ENCODE measurements at places on chromosomes 16 and 17.

GRCh38 chr17:59542960-59543635 lies 22.3 kb upstream of the DHX40 start:
- no peak for DNase-seq

- DNase-seq, result no peak
Measured at GRCh38 chr17:76570877-76571471, 14.7 kb downstream of the ST6GALNAC2 start.

DNA sequence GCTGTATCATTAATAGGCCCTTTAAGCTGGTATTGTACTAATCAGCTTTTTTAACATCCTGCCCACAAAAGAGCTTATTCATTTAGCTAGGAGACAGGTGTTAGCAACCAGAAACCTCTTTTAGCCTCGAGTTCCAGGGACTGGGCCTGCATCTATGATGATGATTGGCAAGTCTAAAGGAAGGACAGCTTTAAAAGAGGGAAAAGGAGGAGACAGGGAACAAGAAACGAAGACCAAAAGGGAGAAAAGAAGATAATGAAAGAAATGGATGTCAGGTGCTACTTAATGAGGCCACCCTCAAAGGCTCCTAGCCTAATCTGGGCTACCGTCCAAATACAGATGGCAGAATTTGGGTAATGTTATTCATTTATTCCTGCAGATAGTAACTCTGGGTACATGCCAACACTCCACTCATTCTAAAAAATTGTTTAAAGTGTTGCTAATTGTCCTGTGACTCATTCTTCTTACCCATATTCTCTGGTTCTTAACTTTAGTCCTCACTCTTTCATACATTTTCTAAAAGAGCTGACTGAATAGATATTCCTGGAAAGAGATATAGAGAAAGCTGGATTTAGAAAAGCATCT lies 18.7 kb upstream of the RFFL start:
- no peak for DNase-seq

- no peak for DNase-seq
Measured at GRCh38 chr17:22703204-22703603, 1010.9 kb downstream of the KCNJ18 start.

DNA sequence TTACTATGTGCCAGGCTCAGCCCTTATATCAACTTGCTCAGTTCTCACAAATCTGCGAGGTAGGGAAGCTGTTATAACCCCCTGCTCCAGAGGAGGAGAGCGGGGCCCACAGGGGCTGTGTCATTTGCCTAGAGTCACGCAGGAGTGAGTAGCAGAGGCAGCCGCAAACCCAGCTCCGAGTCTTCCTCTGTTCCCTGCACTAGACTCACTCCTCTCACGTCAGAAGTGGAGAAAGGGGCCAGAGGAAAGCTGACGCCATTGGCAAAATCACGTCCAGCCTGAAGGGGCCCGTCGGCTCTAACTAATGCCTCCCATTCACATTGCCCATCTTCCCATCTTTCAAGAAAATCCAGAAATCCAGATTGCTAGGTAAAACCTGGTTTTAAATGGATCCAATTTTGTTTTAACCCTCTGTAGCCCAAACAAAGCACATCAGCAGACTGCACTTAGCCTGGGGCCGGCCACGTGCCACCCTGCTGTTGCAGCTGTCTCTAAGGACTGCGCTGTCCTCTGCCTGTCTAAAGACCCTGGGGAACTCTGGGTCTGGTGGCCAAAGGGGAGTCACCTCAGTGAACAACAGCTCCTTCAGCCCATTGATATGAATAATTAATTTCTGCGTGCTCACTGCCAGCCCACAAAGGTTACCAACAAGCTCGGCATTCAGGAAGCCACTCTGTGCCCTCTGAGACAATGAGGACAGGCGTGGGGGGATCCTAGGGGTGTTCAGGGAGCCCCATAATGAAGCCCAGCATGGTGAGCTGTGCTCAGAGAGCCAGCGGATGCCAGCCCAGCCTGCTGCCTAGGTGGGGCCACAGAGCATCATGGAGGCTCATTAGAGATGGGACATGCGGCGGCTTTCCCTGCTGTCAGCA lies 36.7 kb upstream of the ABR start:
- no peak for DNase-seq

DNA sequence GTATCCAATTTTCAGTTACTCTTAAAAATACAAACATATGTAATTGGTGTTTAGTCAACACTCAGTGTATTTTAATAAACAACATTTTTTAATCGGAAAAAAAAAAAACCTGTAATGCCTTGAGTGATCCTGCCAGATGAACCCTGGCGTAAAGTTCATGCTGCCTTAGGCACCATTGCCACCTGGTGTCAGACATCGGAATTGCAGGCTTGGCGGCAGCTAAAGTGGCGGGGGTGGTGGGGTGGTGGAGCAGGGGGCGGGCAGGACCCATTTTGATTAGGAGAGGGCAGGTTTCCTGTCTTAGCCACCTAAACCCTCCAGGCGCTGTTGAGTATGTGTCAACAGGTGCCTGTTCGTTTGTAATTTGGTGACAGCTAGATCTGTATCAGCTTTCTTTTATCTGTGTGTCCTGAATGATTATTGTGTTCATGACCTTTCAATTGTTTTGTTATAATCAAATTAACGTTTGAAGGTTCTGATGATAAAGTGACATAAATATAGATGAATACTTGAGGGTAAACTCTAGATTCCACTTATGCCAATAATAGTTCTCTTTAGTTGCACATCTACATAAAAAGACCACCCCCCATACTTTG lies 588.7 kb downstream of the CDH13 start:
- peak; percentile 37 for DNase-seq

DNA sequence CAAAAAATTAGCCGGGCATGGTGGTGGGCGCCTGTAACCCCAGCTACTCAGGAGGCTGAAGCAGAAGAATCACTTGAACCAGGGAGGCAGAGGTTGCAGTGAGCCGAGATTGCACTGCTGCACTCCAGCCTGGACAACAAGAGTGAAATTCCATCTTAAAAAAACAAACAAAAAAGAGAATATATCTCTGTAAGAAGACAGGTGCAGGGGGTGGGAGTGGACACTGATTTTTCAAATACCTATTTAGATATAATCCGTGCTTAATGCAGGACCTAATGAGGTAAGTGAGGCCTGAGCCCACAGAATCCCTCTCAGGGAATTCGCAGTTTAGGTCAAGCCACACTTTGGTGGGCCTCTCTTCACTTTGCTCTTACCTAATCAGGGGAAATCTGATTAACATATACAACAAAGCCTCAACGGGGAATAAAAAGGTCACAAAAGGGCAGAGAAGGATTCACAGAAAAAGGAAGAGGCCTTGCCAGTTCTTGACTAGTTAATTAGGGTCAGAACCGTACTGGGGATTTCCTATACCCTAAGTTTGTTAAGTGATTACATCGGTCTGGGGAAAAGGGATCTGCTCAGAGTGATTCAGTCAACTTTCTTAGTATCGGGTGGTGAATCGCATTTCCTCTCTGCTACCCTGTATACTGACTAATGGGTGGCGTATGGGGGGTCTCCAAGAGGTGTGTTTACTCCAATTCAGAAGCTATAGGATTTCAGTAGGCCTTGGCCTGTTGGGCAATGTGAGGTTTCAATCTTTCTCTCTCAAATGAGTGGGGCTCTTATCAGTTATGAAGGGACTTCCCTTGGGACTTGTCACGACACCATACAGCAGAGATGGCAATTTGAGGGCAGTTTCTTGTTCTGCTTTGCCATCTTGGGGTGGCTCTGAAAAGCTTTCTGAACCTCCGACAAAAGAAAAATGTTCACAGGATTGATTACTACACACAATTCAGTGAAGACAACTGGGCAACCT lies 1.9 kb upstream of the NFAT5 start:
- no peak for DNase-seq

GRCh38 chr17:76973040-76973439 lies 104.8 kb downstream of the MGAT5B start:
- DNase-seq, result no peak

DNA sequence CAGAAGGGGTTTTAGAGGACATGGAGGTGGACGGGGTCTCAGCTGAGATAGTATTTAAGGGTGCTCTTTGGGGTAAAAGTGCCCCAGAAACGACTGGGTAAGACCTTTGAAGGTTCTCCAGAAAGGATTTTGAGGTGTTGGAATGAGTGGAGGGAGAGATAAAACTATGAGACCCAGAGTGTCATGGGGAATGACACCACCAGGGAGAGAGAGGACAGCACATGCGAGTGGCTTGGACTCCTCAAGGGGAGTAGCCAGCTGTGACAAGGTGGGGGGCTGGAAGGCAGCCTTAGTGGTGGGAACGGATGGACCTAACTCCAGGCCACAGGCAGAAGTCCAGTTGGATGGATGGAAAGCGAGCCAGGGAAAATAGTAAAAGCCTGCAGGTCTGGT lies 19.2 kb upstream of the PITPNM3 start:
- no peak for DNase-seq

GRCh38 chr17:17279316-17279715 lies 1.7 kb downstream of the COPS3 start:
- no peak for DNase-seq

GRCh38 chr17:45792437-45792836 lies 8.3 kb downstream of the CRHR1 start:
- no peak for DNase-seq

DNA sequence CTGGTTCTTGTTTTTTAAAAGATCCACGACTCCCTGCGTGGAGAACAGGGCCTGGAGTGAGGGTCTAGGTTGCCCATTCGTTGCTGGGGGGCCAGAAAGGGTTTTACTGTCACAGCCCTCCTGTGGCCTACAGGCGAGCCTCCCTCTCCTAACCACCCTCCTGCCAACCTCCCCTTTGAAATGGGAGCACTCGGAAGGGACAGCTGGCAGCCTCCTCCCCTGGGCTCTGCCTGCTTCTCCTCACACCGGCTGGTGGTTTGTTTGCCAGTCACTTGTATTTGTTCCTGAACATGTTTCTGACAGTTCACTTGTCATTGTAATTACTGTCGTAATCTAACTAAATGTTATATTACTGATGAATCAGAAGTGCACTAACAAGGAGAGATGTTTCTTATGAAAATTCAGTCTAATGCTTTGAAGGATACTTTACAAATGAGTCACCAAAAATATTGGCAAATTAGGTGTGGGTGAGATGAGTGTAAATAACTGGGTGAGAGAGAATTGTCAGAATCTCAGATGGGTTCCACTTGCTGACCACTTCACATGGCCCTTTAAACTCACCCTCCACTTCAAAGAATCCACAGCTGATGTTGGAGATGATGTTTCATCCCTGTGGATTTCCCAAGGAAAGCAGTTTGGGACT lies 2.7 kb upstream of the SPPL2C start:
- no peak for DNase-seq

DNA sequence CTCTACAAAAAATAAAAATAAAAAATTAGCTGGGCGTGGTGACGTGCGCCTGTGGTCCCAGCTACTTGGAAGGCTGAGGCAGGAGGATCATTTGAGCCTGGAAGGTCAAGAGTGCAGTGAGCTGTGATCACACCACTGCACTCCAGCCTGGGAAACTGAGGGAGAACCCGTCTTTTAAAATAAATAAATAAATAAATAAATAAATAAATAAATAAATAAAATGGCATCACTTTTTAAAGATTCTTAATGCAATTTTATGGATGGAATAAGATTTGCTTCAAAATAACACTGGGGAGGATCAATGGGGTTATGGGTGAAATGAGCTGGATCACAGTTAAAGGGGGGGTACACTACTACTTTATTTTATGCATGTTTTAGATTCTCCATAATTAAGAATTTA lies 14.9 kb downstream of the GDE1 start:
- no peak for DNase-seq

GRCh38 chr16:48113001-48113400 lies 42.8 kb downstream of the ABCC12 start:
- DNase-seq, result peak; percentile 11

- DNase-seq, result no peak
Measured at GRCh38 chr17:73420897-73421296, 109.1 kb upstream of the CDC42EP4 start.

DNA sequence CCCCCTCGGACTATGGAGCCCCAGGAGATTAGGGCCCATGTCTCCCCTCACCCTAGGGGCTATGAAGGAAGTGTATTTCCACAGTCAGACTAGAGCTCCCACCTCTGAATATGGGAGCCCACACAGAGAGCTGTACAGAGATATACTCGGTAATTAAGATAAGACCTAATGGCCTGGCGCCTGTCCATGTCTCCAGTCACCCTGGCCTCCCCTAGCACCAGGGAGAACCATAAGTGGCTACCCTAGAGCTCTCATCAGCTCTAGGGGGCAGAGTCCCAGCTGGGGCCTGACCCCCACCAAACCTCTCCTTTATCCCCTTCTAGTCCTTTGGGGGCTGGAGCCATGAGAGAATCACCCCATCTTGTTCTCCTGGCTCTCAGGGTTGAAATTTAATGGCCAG lies 2.4 kb downstream of the TMEM101 start:
- no peak for DNase-seq

DNA sequence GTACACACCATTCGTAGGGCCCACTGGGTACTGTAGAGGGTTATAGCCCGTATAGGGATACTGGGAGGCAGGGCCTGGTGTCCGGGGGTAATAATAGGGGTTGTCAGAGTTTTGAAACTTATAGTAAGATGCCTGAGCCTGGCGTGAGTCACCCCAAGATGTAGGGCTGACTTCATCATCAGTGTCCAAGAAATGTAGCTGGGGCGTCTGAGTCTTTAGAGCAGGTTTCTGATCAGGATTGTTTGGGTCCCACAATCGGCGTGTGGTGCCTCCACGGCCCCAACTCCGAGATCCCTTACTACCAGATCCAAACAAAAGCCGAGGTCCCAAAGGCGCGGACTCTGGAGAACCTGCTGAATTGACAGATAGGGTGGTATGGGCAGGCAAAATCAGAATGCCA lies 4.4 kb downstream of the SMG6 start:
- no peak for DNase-seq

- DNase-seq, result no peak
Measured at GRCh38 chr17:4635823-4636375, 5.6 kb downstream of the ALOX15 start.

- DNase-seq, result no peak
Measured at GRCh38 chr17:66647391-66647983, 187.4 kb upstream of the CACNG5 start.

GRCh38 chr17:18182978-18183333 lies 672 bp upstream of the ALKBH5 start:
- peak; percentile 88 for DNase-seq

DNA sequence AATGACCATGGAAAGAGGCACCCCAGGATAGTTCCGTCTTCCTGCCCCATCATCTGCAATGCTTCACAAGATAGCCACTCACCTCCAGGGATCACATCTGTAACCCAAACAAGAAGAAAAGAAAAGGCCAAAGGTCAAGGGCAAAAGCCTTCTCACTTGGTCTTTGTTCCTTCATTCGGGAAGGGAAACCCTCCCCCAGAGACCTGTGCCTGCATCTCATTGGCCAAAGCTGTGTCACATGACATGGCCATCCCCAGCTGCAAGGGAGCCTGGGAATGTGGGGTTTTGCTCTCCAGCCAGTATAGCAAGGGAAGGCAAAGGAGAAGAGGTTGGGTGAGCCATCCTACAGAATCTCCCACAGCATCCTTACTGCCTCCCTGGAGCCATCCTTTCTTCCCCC lies 47.9 kb downstream of the NOL11 start:
- no peak for DNase-seq

- no peak for DNase-seq
Measured at GRCh38 chr16:67395105-67395457, 1.8 kb upstream of the TPPP3 start.

GRCh38 chr17:59825533-59826322 lies 67.0 kb downstream of the TUBD1 start:
- DNase-seq, result no peak

- no peak for DNase-seq
Measured at GRCh38 chr16:3017794-3018506, at the start of gene CLDN6. TSS of gene CLDN6 (minus strand) at chr16:3018183. CDS start at chr16:3016021, 2,162 bp downstream.

- DNase-seq, result peak; percentile 87
Measured at GRCh38 chr17:37130984-37131446, 182.3 kb downstream of the AATF start.

Measured in kidney (tissue), 22 donors.